ENCODE measurements at places on chromosomes 6 and 20.

- no peak for DNase-seq
These were observed 130.9 kb upstream of the PTPN1 start for GRCh38 chr20:50379049-50379990.

DNA sequence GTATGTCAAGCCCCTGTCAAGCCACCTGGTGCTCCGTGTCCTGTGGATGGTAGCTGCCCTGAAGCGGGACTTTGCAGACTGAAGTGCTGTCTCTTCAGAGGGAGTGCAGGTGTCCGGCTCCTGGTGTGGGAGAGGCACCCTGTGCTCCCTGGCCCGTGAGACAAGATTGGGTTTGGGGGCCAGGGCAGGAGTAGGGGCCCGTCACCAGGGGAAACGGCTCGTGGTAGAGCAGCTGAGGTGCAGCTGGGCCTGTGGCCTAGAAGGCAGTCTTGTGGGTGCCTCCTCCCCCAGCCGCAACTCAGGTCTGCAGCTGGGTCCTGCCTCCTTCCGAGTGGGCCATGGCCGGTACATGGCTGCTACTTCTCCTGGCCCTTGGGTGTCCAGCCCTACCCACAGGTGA, at the start of gene PTCRA:
TSS of gene PTCRA (plus strand) at position 322 of the 400 bp plus-strand sequence. CDS start at position 339, 17 bp downstream.
- DNase-seq: peak; percentile 56

GRCh38 chr20:20814685-20815084, 102.2 kb upstream of the RALGAPA2 start:
- DNase-seq: no peak

GRCh38 chr6:158073776-158074175, 92.1 kb downstream of the SYNJ2 start:
- no peak for DNase-seq

DNA sequence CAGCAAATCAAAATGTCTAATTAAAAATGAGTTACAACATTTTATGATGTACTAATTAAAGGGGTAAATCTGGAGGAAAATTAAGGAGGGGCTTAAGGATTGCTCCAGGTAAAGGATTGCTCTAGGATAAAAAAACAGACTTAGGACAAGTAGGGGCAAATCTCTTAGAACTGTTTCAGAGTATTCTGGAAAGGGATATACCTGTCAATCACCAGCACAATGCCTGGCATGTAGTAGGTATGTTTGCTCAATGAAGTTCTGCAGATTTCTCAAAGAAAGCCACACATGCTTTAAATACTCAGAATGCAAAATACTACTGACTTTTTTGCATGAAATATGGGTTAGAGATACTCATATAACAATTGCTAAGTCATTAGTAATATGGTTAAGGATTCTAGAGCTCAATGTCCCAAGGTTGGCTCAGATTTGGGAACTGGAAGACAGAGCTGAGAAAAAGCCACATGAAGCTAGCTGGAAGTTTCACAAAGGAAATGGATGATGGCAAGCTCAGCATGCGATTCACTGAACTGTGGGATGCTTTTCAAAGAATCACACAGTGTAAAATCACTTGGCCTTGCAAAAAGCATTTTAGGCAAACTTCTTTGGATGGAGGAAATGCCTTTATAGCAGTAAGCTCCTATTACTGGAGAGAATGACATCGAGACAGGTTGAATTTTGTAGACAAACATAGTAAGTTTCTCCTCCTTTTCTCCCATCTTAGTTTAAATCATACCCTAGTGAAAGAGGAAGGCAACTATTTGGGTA, 72.8 kb downstream of the MAP3K5 start:
- DNase-seq: no peak

GRCh38 chr6:30599625-30600324, 17.3 kb downstream of the PPP1R10 start:
- no peak for DNase-seq

GRCh38 chr6:45326698-45327417, 1.3 kb upstream of the RUNX2 start:
- DNase-seq: no peak
